Stimulated activated CD4-positive, alpha-beta T cell treated with anti-CD3 and anti-CD28 coated beads, Interleukin-15, amount 100 ng/mL, for 48 hours (primary cell): ENCODE measurements at places on chromosomes 6 and 20.
A peak's percentile ranks its signal among the peaks of the same experiment; 100 is the strongest.

DNA sequence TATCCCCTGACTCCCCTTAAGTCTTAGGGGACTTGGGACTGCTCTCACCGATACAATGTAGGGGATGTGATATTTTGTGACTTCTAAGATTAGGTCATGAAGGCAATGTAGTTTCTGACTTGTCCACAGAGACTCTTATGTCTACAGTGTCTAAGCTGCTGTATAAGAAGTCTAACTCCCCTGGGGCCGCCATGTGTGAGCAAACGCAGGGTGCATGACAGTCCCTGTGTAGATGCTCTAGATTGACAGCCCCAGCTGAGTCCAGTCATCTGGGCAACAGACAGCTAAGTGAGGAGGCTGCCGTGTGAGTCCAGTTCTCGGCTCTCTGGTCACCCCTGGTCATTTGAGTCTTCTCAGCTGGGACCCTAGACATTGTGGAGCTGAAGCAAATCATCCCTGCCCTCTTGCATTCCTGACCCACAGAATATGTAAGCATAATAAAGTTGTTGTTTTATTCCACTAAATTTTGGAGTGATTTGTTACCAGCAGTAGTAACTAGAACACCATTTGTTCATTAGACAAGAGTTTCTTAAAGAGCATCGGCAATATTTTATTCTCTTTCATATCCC, 743.3 kb upstream of the CHD6 start:
- no peak for DNase-seq

- no peak for DNase-seq
These were observed 16.8 kb downstream of the LRRN4 start for GRCh38 chr20:6037082-6037481.

GRCh38 chr6:118865100-118865391, 28.9 kb upstream of the ASF1A start:
- no peak for DNase-seq

DNA sequence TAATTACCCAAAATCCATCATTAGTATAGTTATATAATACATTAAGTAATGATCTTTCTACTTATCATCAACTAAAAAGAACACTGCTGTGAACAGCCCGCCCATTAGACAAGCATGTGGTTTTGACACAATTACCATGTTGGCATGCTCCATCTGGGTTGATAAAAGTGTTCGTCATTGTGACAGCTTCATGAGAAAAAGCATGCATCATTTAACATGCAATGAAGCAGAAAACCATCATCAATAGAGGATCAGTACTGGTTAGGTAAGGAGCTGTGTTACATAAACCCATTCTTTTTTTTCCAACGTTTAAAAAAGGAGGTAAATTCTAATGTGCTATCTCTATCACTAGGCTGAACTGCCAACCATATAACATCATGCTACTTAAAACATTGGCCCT, 101.9 kb downstream of the EPB41L2 start:
- no peak for DNase-seq

- DNase-seq = no peak
These were observed 14.5 kb upstream of the BCAS1 start for GRCh38 chr20:54084727-54085388.

- DNase-seq = peak; percentile 39
These were observed 210.2 kb downstream of the TMEM200A start for GRCh38 chr6:130575971-130576370.

- DNase-seq = no peak
These were observed 4.4 kb downstream of the EFHC1 start for GRCh38 chr6:52424513-52424912.

DNA sequence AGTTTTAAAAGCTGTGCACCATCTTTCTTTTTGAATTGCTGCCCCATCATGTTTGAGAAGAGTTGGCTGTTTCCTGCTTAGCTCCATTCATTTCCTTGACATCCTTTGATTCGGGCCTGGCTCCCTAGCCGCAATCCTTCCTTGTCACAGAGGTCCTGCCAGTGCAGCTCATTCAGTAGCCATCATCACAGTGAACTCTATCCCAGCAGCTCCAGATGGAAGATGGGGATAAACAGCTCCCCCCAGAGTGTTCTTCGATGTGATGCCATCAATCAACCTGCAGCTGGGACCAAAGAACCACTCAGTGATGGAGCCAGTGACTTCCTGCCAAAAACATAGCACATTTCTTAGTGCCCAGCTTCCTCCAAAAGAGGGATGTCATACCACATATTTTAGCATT, 158.8 kb downstream of the FRK start:
- DNase-seq = no peak

- no peak for DNase-seq
These were observed 41.4 kb downstream of the SLC22A23 start for GRCh38 chr6:3415490-3415889.

DNA sequence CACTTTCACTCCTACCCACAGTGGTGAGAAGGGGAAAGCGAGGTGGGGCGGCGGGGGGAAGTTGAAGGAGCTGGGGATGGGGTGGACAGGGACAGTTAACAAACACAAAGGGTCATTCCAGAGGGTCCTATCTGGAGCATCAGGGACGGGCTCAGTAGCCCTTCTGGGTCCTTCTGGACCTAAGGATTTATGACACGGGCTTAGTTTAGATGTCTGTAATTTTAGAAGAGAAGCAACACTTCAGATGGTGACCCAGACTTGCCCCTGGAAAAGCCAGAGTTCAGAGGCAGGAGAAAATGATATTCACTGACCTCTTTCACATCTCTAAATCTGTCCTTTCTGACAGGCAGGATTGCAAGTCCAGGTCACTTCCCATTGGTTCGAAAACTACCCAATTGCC, 36.3 kb downstream of the PDE10A start:
- DNase-seq = no peak

DNA sequence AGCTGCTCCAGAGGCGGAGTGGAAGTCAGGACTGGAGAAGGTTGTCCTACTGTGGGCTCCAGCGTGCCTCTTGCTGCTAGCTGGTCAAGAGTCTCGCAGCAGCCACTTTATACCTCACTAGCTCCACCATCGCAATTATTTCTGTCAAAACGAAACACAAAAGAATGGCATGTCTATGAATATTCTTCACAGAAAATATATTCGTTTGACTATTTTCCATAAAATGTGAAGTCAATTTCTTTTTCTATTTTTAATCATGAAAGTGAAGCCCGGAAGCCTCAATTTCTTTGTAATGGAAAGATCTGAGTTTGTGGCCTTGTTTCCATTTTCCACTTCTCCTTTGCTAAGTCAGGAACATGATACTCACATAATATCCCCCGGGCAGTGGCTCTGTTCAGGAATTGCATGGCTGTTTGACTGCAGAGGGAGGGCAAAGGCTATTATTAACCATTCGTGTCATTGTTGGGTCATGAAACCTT, 51.7 kb downstream of the DTD1 start:
- no peak for DNase-seq

- DNase-seq = no peak
These were observed 41.7 kb downstream of the ADAT2 start for GRCh38 chr6:143408787-143409162.

- no peak for DNase-seq
These were observed 9.6 kb downstream of the BTNL2 start for GRCh38 chr6:32397252-32397920.

DNA sequence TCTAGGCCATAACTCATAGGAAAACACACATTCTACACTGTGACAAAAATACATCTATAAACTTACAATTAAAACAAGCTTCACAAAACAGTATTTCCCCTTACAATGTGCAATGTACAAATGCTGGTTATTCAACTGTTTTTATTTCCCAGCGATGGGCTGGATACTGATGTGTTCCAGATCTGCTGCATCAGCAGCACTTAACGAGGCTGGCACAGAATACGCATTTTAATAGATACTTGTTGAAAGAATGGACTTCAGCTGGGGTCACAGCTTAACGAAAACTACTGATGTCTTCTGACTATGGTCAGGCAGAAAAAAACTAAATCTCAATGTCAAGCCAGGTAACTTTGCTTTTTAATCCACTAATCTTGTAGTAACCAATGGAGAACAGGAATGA, 70.9 kb downstream of the B4GALT5 start:
- no peak for DNase-seq

- no peak for DNase-seq
These were observed 149.6 kb downstream of the RIMS1 start for GRCh38 chr6:72035966-72036365.

DNA sequence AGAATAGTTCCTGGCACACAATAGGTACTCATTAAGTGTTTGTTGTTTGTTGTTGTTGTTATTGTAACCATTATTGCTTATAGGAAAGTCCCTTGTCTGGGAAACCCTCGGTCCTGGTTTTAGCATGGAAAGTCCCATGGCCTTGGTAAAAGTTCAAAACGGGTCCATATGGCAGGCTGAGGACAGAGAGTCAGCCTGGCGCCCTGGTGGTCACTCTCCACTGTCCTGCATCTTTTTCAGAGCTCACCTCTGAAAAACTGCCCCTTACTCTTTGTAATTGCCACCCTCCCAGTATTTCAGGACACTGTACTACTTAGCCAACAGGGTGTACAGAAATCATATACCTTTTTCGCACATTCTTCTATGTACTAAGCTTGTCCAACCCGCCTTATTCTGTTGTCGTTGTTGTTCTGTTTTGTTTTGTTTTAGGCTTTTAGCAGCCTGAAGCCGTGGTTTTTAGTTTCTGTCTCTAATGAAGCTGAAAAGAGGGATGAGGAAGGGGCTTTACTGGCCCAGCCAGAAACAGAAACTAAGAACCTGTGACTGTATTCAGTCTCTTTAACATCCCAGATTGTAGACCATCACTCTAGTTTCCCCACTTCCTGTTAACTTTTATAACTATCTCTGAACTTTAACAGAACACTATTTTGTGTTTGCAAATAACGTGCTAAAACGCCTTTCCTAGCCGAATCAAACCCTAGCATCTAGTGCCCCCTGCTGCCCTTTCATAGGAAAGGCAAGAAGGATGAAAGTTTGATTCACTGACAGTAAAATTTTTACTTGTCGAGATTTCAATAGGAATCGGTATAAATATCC, 7.6 kb upstream of the TMEM14A start:
- peak; percentile 29 for DNase-seq

DNA sequence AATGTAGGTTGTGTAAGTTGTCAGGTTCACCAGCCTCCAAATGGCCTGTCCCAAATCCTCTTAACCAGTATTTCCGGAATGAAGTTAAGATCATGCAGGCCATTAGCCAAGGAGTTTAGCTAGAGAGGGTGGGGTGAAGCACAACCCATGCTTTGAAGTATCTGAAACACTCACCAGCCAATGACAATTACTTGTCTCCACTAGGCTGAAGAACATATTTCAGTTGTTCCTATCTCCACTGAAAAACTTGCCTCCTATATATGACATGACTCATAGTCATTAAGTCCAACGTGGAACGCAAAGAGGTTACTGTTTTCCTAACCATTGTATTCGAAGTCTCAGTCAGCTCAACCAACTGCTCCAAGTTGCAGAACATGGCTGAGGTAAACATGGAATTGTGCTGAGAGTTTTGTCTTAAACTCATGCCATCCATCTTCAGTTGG, 37.4 kb upstream of the TNFAIP3 start:
- no peak for DNase-seq

DNA sequence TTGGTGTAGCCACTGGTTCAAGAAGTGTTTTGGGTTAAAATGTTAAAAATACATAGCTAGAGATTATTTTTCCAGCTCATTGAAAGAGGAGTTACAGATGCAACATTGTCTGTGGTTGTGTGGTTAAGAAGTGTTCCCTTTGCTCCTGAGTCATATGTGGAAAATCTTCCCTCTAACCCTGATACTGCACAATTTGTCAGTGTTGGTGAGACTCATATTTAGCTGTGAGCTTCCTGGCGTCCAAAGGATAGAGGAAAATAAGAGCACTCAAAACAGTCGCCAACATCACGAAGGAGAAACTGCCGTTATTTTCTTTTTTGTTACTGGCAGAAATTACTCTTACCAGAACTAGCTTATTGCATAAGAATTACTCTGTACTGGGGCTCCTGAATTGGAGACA, 250.4 kb downstream of the CDH4 start:
- DNase-seq = no peak
